ENCODE measurements at places on chromosomes 6 and 20.
A peak's percentile ranks its signal among the peaks of the same experiment; 100 is the strongest.

DNA sequence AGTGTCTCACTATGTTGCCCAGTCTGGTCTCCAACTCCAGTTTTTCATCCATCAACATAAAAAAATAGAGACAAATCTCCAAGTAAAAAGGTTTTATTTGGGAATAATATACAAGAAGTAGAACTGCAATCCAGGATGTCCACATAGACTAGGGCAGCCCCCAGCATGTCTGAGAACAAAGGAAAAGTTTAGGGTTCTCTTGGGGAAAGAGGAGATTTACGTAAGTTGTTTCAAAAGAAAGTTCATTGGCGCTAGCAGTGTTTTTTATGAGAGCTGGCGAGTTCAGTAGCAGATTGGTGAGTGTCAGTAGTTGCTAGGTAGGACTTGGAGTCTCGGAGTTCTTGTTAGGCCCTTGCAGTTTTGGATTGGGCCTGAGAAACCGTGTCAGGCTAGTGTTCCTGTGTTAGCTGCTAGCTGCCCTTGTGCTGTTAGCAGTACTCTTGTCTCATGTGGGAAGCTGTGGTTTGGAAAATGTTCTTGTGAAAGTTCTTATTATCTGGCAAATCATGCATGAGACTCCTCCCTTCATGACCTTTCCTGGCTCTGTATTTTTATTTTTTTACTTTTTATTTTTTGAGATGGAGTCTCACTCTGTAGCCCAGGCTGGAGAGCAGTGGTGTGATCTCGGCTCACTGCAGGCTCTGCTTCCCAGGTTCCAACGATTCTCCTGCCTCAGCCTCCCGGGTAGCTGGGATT, 24.7 kb downstream of the TTLL9 start:
- DNase-seq: peak; percentile 20

GRCh38 chr6:18439581-18439980, 52.4 kb downstream of the RNF144B start:
- DNase-seq: no peak

DNA sequence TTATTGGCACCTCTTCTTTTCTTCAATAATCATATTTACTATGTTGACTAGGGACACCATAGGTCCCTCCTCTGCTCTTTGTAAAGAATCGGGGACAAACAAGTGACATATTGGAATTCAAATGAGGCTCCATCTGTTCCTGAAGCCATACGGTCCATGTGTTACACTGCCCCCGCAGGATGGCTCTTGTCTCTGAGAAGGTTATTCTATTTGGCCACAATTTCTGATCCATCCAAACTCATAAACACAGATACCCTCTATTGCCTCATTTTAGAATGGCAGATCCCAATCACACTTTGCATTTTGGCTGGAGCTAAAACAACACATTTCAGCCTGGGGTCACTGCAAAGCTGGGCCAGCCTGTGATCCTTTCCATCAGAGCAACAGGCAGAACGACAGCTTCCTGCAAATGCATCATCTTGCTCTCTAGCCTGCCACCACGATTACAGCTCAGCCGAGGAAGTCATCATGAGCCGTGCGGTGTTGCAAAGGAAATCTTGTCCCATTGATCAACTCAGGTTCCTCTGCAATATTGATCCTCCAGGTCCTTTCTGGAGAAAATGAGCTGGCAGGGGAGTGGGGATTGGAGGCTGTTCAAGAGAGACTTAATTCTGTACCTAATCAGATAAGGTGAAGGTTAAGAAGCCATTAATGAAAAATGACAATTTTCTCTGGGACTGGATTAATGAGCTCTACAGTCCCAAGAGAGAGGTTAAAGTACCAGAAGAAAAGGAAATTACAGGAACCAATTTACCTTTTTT, 73.1 kb downstream of the AGPAT4 start:
- no peak for DNase-seq

DNA sequence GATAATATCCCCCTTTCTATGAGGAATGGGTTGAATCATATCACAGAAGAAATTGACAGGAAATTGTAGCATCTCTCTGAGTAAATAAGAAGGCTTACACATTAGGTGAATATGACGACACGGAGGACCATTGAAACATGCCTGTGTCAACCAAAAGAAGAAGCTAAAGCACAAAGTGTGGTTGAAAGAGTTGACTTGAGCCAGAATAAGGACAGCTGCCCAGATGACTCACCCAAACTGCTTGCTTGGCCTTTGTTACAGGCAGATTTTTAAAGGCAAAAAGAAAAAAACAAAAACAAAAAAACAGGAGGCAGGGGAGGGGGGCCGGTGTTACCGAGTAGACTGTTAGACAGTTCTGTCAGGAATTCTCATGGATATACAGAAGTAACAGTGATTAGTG, 129.8 kb upstream of the EDN1 start:
- no peak for DNase-seq

- no peak for DNase-seq
Observed at GRCh38 chr20:32600681-32601237, 15.6 kb upstream of the NOL4L start.

GRCh38 chr6:74356391-74356790, 660.4 kb downstream of the CD109 start:
- DNase-seq: no peak
